ENCODE measurements at places on chromosomes 1 and 21.

DNA sequence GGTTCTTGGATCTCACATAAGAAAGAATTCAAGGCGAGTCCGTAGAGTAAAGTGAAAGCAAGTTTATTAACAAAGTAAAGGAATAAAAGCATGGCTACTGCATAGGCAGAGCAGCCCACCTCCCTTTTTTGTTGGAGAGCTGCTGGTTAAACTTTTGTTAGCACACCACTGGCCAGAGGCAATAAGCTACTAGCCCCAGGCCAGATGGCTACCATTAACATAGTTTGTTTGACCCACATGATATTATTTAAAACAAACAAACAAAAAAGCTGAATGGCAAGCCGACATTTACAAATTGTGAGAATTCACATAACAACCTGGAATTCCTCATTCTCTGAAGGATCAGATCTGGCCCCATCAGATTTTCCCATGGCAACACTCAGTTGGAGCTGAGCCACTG lies 19.1 kb upstream of the PAXBP1 start:
- no peak for DNase-seq

GRCh38 chr1:201265756-201266155 lies 17.6 kb upstream of the PKP1 start:
- no peak for DNase-seq

DNA sequence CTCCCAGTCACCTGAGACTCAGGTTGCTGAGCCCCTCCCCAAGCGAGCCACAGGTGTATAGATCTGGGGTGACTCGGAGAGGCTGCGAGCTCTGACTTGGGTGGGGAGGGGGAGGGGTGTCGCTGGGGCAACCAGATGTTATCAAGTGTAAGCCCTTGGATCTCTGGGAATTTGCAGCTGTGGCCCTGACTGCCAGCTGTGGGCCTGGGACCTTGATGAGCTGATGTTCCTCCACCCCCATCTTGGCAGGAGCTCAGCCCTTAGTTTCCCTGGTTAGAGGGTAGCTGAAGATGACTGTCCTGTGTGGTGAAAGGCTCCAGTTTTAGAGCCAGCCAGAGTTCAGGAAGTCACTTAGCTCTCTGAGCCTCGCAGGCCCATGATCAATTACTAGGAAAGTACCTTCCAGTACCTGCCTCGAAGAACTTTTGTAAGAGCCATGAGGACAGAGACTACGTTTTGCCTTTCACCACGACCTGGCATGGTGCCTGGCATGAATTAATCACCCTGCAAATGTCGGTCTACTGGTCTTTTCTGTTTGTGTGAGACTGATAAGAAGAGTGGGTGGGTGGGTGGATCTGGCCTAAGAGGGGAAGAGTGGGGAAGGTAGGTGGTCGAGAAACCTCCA lies 55.8 kb downstream of the YARS1 start:
- no peak for DNase-seq

DNA sequence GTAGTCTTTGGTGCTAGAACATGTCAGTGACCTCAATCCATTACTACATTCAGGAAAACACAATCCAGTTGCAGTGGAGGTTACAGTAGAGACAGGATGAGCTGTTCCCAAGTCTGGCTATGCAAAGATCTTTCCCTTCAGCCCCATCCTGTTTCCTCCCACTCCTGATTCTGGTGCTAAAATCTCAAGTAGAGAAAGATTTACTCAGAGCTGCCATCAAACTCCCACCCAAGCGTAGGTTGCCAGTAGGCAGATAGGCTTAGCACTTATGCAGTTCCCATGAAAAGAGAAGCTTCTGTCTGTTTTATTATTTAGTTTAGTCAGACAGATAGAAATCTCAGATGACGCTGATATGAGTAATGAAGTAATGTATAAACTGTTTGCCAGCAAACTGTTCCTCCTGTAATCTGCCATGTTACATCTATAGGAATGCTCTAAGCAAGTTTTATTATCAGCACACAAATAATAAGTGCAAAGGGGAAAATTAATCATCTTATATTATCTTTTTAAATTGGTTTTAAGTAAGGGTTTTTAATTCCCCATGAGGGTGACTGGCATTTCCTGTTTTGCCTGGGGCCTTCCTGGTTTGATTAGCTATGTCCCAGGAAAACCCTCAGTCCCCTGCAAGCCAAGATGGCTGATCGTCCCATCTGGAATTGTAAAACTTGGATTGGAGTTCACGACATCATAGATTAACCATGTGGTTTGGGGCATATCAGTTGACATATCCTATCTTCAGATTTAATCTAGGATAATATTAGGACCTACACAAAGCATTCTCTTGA lies 188.3 kb upstream of the PALMD start:
- no peak for DNase-seq

DNA sequence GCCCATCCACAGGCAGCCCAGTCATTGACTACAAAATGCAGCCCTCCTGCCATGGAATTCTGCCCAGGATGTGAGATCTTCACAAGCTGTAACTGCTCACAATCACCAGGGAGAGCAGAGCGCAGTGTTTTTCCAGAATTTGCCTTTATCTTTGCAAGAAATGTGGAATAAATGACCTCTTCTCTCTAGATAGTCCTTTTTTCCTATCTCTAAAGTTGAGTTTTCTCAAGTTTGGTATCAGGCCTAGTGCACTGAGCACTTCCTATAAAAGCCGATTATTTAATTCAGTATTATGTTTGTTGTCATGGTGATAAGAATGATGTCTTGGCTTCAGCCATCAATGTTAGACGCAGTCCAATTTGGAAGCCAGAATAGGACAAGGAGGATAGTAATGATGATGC lies 246.9 kb upstream of the IRF2BP2 start:
- no peak for DNase-seq

- peak; percentile 68 for DNase-seq
These were observed 633 bp downstream of the THEMIS2 start for GRCh38 chr1:27872802-27873551.

DNA sequence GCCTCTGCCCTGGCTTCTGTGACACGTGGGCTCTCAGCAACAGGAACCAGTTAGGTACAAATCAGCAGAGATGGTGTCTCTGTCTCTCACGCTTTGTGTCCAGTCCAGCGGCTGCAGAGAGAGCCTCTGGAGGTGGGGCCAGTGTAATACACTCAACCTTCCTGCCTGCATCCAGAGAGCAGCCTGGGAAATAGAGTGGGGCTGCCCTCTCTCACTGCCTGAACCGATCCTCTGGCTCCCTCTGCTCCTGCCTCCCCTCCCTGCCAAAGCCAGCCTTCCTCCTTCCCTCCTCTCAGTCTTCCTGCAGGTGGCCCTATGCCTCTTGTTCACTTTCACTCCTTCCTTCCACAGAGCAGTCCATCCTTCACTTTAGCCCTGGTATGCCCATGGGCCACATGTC lies at the start of gene ZNF648:
ZNF648 (minus strand) TSS at position 119 of the 400 bp plus-strand sequence. CDS start 3,702 bp downstream, outside the sequence.
- DNase-seq: no peak

- no peak for DNase-seq
These were observed 6.3 kb downstream of the ASPM start for GRCh38 chr1:197140121-197140520.

GRCh38 chr1:62364721-62365120 lies 45.5 kb upstream of the KANK4 start:
- DNase-seq: no peak

GRCh38 chr1:240667351-240667750 lies 55.4 kb upstream of the GREM2 start:
- DNase-seq: no peak

- no peak for DNase-seq
These were observed 104.8 kb downstream of the HLX start for GRCh38 chr1:220983877-220984635.

DNA sequence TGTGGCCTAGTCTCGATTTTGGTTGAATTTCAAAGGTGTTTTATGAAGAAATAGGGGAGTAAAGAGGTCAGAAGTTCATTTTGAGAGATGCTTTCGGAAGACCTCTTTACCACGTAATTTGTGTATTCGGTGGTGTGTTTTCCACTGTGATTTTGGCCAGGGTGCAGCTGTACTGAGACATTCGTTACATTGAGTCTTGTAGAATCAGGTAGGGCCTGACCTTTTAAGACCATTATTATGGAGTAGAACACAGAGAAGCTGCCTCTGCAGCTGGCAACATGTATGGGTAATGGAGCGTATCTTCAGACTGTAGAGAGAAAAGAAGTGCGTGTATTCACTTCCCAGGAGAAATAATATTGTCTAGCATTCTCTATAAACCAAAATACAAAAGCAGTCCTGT lies 326.5 kb downstream of the PDE4B start:
- no peak for DNase-seq

DNA sequence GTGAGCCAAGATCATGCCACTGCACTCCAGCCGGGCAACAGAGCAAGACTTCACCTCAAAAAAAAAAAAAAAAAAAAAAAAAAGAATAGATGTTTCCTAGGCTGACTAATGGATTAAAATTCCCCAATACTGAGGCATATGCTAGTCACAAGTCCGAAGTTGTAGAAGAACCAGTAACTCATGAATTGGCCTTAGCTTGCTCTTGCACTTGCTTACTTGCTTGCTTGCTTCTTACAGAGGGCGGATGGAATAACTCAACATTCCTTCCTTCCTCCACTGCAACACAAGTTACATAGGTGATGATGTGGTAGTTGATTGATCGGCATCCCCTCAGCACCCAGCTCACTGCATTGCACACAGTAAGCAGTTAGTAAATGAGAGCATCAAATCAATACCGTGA lies 2.8 kb upstream of the TARS2 start:
- no peak for DNase-seq

GRCh38 chr1:245687152-245687635 lies 532.4 kb downstream of the KIF26B start:
- DNase-seq: no peak

DNA sequence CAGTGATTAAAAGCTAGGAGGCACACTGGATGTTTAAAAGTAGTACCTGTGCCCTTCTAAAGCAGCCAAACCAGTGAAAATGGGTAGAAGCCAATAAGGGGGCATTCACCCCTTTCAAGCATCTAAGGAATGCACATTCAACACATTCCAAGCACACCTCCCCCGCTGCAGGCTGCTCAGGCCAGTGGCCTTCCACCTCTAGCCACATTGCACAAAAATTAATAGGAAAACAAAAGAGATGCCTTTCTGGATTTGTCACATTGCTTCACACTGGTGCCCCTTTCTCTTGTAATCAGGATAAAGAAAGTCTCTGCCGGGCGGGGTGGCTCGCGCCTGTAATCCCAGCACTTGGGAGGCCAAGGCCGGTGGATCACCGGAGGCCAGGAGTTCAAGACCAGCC lies 834.0 kb downstream of the USP25 start:
- no peak for DNase-seq

GRCh38 chr1:234990874-234991801 lies 137.5 kb downstream of the TOMM20 start:
- DNase-seq: no peak

GRCh38 chr1:1171161-1171545 lies 2.5 kb upstream of the TTLL10 start:
- peak; percentile 3 for DNase-seq

DNA sequence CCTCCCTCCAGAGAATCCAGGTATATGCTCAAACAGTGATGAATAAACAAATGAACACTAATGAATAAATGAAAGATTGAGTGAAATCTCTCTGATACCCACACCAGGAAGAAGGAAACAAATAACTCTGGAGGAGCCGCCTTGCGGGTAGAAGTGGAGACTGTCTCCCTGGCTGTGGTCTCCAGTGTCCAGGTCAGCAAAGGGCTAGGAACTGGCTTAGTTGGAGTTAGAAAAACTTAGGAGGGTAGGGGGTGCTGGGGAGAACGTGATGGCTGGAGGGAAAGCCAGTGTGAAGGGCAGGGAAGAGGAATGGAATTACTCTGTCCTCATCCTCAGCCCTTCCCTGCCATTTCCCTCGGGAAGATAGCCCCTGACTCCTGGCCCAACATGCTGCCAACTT lies 537 bp downstream of the RHBDL2 start:
- no peak for DNase-seq

- DNase-seq: no peak
These were observed 65.2 kb downstream of the TMCO4 start for GRCh38 chr1:19734472-19734999.
